ENCODE measurements at places on chromosomes 7 and 10. TPM values are rescaled to one million over a fixed set of nuclear protein-coding genes. Genes with fewer than 3 reads are reported as not detected.

The EN2 gene
- not detected for total RNA-seq

The TMUB1 gene
- 40.1 TPM for total RNA-seq

The EIF5AL1 gene
- 0.53 TPM for total RNA-seq

The NANOS1 gene
- 0.82 TPM for total RNA-seq

The DIP2C gene
- total RNA-seq, result 13.5 TPM

The FAM25A gene
- total RNA-seq, result not detected

The MMD2 gene
- total RNA-seq, result not detected

The BAIAP2L1 gene
- total RNA-seq, result 5.1 TPM

The BLNK gene
- not detected for total RNA-seq

The STEAP4 gene
- total RNA-seq, result not detected

The PTCD1 gene
- 14.3 TPM for total RNA-seq

The AGR3 gene
- not detected for total RNA-seq

The MICALL2 gene
- 64.9 TPM for total RNA-seq

The AOC1 gene
- not detected for total RNA-seq

The VIPR2 gene
- not detected for total RNA-seq

The VPS37D gene
- total RNA-seq, result 6.9 TPM

The SEMA3E gene
- total RNA-seq, result 1.2 TPM

The GSTK1 gene
- total RNA-seq, result 171 TPM

The GRID2IP gene
- not detected for total RNA-seq

The VWC2 gene
- not detected for total RNA-seq

The TMEM176B gene
- total RNA-seq, result not detected

The GPR26 gene
- total RNA-seq, result not detected
